Endothelial cell (in vitro differentiated cells): ENCODE measurements at places on chromosomes 6 and 20.
A peak's percentile ranks its signal among the peaks of the same experiment; 100 is the strongest.

- no peak for DNase-seq
Measured at GRCh38 chr6:12097791-12098190, 85.7 kb downstream of the HIVEP1 start.

DNA sequence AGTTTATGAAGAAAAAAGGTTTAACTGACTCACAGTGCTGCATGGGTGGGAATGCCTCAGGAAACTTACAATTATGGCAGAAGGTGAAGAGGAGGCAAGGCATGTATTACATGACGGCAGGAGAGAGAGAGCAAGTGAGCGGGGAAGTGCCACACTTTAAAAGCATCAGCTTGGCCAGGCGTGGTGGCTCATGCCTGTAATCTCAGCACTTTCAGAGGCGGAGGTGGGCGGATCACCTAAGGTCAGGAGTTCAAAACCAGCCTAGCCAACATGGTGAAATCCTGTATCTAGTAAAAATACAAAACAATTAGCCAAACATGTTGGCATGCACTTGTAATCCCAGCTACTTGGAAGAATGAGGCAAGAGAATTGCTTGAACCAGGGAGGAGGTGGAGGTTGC lies 213.3 kb upstream of the THEMIS start:
- no peak for DNase-seq

- no peak for DNase-seq
Measured at GRCh38 chr20:48406498-48406897, 421.3 kb downstream of the PREX1 start.

DNA sequence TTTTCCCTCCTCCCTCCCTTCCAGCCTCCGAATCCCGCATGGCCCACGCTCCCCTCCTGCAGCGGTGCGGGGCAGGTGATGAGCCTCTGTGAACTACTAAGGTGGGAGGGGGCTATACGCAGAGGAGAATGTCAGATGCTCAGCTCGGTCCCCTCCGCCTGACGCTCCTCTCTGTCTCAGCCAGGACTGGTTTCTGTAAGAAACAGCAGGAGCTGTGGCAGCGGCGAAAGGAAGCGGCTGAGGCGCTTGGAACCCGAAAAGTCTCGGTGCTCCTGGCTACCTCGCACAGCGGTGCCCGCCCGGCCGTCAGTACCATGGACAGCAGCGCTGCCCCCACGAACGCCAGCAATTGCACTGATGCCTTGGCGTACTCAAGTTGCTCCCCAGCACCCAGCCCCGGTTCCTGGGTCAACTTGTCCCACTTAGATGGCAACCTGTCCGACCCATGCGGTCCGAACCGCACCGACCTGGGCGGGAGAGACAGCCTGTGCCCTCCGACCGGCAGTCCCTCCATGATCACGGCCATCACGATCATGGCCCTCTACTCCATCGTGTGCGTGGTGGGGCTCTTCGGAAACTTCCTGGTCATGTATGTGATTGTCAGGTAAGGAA lies at the start of gene OPRM1:
Gene OPRM1 (plus strand): TSS at position 10 of the 612 bp plus-strand sequence. CDS start 305 bp downstream, at position 315.
- DNase-seq, result peak; percentile 89

- no peak for DNase-seq
Measured at GRCh38 chr20:4567170-4567569, 154.5 kb upstream of the PRND start.

DNA sequence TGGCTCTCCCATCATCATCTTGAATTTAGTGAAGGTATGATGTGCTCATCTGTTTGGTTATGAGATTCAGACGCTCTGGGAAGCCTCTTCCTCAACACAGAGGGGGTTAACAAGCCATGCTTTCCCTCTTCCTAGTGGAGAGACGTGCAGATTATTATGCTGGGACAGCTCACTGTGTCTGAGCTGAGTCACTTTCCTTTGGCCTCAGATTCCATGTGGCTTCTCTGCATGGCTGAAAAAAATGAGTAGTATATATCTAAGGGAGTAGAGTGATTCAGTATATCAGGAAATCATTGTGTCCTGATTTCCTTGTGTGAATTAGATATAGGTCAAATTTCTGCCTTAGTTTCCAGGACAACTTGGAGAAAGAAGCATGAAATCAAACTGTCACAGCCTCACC lies 52.6 kb downstream of the FIG4 start:
- DNase-seq, result no peak

- no peak for DNase-seq
Measured at GRCh38 chr6:33676416-33677142, 34.9 kb downstream of the UQCC2 start.

DNA sequence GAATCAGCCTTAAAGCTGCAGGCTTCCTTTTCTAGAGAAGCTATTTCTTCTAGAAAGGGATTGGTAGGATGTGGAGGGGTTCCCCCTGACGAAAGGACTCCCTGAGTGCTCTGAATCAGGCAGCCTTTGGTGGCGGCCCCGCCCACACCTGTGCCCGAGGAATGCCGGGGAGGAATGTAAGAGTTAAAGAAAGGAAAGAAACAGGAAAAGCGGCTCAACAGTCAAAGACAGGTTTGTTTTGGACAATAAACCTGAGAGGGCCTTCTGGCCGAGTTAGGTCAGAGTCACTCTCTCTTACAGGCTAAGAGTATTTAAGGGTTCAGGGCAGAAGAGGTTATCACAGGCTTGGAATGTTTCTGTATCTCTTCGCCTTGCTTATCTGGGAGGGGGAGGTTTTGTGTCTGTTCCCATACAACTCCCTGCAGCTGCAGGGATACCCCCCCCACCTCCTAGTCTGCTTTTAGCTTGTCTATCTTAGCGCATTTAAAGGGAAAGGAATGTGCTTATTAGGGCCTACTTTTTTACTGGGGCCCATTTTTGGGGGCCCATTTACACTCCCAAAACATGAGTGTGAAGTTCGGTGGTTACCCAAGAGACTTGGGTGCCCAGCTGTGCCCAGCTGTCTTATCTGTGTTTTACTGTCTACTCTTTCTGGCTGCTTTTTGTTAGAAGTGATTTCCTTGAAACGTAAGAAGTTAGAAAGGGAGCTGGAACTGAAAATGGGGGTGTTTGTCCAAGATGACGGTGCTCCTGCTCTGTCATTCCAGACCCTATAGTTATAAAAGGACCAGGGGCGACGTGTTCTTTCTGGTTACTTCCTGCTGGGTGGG lies 32.8 kb downstream of the DYNLT1 start:
- no peak for DNase-seq

DNA sequence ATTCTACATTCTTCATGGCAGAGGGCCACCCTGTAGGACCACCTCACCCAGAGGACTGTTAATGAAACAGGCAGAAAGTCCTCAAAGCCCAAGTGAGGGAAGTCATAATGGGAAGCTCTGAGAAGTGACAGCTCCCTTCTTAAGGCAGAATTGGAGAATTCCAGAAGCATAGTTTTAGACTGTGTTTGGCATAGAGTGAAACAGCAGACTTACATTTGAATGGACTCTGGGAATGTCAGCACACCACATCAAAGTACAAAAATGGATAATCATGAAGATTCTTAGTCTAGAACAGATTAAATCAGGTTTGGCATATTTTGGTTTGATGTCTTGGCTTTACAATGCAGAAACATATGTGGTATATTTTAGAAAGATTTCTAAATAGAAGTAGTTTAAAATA lies 17.9 kb downstream of the SH3BGRL2 start:
- DNase-seq, result no peak

- peak; percentile 22 for DNase-seq
Measured at GRCh38 chr6:66496659-66497058, 789.6 kb upstream of the EYS start.

DNA sequence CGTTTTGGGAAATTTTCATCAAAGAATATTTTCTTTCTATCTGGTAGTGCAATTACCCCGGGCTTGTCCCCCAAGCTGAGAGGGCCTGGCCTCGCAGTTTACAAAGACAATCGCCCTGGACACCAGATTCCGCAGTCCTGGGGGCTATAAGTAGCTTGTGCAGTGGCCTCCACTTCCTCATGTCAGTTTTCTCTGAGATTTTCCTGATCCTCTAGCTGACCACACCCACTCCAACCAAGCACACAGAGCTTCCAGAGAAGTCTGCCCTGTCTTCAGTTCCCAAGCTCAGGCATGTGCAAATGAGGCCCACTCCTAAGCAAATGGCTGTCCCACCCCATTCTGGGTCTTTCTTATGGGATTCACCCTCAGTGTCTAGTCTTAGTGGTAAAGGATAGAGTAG lies 245.3 kb downstream of the MAFB start:
- no peak for DNase-seq

DNA sequence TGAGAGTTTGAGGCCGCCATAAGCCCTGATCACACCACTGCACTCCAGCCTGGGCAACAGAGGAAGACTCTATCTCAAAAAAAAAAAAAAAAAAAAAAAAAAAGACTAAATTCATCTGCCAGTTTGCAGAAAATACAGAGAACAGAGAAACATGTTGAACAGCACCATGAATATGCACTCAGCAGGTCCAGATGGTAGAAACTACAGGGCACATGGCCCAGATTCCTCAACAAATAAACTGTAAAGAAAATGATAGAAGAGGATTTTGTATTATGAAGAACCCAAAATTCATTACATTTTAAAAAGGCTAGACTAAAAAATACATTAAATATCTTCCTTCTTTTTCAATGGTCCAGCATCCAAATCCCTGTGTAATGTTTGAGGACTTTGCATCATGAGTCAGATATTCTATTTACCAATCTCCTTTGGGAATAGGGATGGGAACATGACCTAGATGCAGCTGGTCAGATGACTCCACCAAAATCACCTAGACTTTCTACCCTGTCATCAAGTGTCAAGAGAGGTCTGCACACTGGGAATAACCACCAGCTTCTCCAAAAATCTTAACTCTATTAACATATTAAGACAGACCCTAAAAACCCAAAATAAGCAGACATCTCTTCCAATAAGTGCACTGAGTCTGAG lies 189.1 kb upstream of the TCF21 start:
- no peak for DNase-seq

- no peak for DNase-seq
Measured at GRCh38 chr6:42818416-42818815, 36.6 kb downstream of the BICRAL start.

- DNase-seq, result no peak
Measured at GRCh38 chr6:1418471-1419191, 29.3 kb downstream of the FOXF2 start.

GRCh38 chr6:149335924-149336608 lies 18.6 kb downstream of the TAB2 start:
- no peak for DNase-seq

DNA sequence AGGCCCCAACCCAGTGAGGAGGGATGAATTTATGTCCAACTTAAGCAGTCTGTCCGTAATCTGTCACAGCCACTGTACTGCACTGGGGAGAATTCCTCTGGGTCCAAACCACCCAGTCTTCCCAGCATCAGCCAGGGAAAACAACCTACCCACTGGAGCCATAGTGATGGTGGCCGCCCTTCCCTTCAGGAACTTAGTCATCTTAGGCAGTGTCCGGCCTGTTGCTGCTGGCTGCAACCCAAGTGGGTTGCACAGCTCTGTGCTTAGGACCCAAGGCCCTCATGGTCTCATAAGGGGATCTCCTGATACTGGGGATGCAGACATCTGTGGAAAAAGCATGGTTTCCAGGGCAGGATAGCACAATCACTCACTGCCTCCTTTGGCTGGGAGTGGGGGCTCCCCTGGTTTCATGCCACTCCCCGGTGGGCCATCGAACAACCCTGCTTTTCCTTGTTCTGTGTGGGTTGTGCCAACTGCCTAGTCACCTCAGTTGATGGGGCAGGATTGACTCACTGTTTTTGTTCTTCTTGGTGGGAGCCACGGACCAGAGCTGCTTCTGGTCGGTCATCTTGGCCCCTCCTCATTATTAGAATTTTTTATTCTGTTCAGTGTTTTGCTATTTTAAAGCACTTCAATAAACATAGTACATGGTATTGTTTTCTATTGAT lies 591.9 kb downstream of the DOK5 start:
- no peak for DNase-seq

DNA sequence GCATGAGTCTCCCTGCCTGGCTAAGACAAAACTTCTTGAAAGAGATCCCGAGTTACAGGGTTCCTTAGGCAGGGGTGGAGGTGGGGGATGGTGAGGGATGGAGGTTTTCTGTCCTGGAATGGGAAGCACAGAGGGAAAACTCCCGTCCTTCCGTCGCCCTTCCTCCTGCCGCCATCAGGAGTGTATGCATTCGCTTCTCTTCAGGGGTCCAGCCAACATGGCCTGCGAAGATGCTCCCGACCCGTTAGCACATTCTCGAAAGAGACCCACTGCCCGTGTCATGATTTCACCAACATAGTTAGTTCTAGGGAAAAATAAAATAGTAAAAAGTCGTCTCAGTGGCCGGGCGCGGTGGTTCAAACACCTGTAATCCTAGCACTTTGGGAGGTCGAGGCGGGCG lies 37.1 kb downstream of the KIF25 start:
- no peak for DNase-seq

GRCh38 chr6:98514073-98514720 lies 320.2 kb upstream of the POU3F2 start:
- no peak for DNase-seq

- no peak for DNase-seq
Measured at GRCh38 chr20:4781637-4782377, 60.1 kb downstream of the PRND start.

GRCh38 chr6:16684896-16685554 lies 76.2 kb downstream of the ATXN1 start:
- DNase-seq, result no peak

DNA sequence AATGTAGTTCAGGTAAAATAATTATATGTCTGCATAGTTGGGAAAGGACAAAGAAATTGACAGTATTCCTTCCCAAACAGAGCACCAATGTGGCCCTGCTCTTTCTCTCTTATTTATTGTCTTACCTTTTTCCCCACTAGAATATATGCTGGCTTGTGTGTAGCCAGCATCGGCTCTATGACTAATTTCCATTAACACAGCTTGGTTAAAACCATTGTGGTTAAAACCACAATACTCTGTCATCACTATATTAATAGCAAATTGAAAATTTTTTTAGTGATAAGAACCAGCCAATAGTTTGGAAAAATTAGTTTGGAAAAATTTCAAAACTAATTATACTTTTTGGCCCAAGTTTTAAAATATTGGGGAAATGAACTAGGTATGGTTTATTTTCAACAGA lies 535.1 kb downstream of the UTRN start:
- DNase-seq, result no peak

- no peak for DNase-seq
Measured at GRCh38 chr6:135179920-135180541, 1.1 kb upstream of the MYB start.

- DNase-seq, result no peak
Measured at GRCh38 chr6:15893556-15894253, 230.9 kb upstream of the DTNBP1 start.

- DNase-seq, result no peak
Measured at GRCh38 chr6:4412488-4412887, 277.1 kb upstream of the ECI2 start.

- DNase-seq, result no peak
Measured at GRCh38 chr20:11159728-11160127, 485.9 kb upstream of the JAG1 start.

GRCh38 chr20:62066983-62067433 lies 1.3 kb upstream of the TAF4 start:
- no peak for DNase-seq

DNA sequence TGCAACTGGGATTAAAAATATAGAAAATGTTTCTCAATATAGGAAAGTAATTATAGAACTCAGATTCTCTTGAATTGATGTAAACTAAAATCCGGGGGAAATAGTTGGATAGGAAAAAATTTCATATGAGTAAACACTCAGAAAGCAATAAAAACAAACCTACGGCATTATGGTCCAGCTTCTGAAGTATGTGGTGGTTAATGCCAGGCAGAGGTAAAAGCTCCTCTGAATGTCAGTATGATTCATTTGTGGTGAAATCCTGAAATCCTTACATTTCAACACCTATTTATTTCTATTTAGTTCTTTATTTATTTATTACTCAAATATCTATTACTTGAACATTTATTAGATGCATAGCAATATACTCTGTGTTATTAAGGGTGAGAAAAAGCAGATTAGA lies 145.1 kb downstream of the RIMS1 start:
- DNase-seq, result no peak
